Mesenchymal stem cell (in vitro differentiated cells and primary cell): ENCODE measurements at places on chromosomes 5 and 9.

GRCh38 chr5:93311881-93312280, 269.1 kb downstream of the NR2F1-AS1 start:
- DNase-seq, result no peak

GRCh38 chr5:91382530-91383026, 539 bp downstream of the ARRDC3 start:
- DNase-seq, result peak; percentile 48

DNA sequence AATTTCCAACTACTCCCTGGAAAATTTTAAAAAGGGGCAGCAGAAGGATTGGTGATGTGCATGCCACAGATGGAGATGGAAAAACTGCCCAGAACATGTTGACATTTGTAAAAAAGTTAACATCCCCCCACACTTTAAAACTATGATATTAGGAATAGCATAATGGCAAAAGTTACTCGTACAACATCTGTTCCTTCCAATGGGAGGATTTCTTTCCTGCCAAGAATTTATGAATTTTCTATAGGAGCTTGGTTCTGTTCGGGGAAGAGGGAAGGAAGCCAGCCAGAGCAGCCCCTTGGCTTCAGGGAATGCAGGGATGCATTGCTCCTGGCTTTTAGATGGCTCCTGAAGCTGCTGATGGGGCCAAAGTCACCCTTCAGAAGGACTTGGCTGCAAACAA, 22.7 kb downstream of the KLF4 start:
- DNase-seq, result no peak

- DNase-seq, result no peak
These were observed 76.4 kb downstream of the PLK2 start for GRCh38 chr5:58383448-58383847.

DNA sequence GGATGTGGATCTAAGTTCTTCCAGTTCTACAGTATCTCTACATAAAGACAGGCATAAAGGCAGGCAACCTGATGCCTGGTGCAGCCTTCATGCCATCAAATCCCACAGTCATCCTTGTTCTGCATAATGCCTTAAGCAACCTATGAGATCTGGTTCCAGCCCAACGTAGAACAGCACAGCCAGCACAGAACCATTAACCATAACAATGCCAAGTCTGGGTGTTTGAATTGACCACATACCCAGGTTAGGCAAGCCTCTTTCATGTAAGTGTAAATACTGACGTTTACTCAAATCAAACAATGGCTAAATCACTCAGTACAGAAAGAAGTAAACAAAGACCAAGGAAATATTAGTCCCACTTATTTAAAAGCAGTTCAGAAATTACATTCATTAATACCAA, 195.0 kb downstream of the ADAMTSL1 start:
- DNase-seq, result peak; percentile 5

- peak; percentile 44 for DNase-seq
These were observed 1.2 kb downstream of the ST8SIA4 start for GRCh38 chr5:100901821-100902341.

- DNase-seq, result no peak
These were observed 30.5 kb upstream of the F2RL1 start for GRCh38 chr5:76788362-76788761.

GRCh38 chr5:150001660-150002486, 1.3 kb downstream of the HMGXB3 start:
- DNase-seq, result peak; percentile 86

DNA sequence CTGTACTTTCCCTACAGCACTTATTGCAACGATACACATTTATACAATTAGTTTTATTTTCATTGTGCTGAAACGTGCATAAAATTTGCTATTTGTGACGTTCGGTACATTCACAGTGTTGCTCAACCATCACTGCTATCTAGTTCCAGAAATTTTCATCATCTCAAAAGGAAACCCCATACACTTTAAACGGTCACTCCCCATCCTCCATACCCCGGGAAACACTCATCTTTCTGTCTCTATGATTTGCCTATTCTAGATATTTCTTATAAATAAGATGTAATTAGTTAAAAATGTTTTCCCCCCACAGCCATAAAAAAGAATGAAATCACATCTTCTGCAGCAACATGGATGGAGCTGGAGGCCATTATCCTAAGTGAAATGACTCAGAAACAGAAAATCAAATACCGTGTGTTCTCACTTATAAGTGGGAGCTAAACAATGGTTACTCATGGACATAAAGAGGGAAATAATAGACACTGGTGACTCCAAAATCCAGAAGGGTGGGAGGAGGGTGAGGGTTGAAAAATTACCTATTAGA, 40.2 kb upstream of the TEX48 start:
- no peak for DNase-seq

DNA sequence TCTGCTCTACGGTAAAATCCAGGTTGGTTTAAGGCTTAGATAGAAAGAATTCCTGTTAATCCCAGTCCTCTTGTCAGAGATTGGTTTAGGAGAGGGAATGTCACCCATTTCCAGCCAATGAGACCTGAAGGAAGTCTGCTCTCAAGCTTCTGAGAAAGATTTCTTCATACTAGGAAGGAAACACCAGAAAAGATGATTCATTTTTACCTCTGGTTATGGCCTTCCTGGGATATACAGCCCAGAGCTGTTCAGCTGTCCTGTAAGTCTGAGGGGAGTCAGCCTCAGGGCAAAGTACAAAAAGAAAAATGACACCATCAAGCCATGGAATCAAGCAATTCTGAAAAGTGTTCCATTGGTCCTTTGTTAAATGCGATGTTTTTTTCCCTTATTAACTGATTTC, 18.6 kb upstream of the CFAP95 start:
- DNase-seq, result no peak

- DNase-seq, result peak; percentile 70
These were observed 421.3 kb downstream of the ACTL7B start for GRCh38 chr9:108434502-108434901.

DNA sequence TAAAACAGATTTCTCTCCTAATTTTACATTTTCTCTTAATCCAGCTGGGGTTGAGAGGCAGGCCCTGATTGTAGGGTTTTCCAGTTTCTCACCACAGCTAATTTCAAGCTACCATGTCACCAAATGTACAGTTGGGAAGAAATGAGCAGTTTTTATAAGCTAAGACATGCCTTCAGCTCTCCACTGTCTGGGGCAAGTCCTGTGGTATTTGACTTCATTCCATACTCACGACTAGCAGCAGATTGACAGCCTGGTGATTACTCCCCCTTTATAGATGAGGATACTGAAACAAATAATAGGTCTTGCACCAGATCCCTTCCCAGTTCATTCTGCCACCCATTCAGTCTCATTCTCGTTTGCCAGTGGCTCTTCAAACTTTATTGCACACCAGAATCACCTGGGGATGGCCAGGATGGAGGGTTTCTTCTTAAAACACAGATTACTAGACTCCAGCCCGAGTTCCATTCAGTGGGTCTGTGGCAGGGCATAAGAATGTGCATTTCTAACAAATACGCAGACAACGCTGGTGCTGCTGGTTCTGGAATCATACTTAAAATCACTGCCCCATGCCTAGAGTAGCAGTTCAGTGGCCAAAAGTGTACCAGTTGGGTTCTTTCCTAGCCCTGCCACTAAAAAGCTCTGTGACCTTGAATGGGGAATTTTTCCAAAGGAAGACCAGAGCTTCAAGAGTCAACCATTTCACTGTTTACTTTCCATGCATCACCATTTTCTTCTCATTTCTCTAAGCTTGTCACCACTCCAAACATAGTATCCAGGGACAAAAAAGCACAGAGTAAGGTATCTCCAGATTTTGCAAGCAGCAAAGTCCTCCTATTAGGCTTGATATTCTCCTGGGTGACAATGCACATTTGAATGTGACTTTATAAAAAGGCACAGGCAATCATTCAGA, 64.3 kb downstream of the CSNK1A1 start:
- DNase-seq, result peak; percentile 82

GRCh38 chr9:27672718-27673117, 99.4 kb upstream of the C9orf72 start:
- DNase-seq, result no peak

DNA sequence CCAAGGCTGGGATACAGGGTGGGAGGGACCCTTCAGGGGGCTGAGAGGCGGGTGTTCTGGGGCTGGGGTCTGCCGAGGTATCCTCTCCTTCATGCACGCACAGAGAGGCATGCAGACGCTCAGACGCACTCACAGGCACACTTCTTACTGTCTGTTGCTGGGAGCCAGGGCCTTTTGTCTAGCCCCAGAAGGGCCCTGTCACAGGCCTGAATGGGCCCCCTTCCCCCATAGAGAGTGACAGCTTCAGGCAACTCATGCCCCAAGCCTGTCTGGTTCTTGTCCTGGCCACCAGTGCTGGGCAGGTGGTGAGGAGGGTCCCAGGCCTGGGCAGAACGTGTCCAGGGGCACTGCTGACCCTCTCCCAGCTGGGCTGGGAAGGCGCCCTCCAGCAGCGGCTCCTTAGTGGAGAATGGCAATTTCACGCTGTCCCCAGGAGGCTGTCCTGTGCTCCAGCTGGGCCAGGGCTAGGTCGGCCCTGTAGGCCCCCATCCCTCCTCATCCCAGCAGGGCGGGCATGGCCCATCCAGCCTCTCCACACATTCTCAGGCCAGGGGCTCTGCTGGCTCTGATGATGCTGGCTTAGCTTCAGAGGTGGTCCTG, 45.3 kb downstream of the LMX1B start:
- DNase-seq, result no peak

DNA sequence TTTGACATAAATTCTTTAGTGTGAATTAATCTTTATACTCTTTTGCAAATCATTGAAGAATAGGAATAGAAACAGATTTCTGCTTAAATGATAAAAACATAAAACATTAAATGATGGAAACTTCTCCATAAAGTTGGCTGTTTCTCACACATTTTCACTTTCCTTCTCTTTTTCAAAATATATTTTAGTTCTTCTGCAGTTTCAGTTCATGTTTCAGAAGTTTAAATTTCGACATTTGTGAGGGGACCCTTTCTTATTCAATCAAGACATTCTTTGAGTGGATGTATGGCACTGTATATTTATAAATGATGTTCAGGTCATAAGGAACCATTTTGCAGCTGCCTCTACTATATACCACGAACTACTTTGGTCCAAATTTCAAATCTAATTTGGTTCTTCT, 34.6 kb downstream of the TNFAIP8 start:
- no peak for DNase-seq

GRCh38 chr5:169185626-169186025, 115.3 kb downstream of the SLIT3 start:
- DNase-seq, result no peak

GRCh38 chr9:77735494-77735893, 87.4 kb upstream of the GNA14 start:
- no peak for DNase-seq

DNA sequence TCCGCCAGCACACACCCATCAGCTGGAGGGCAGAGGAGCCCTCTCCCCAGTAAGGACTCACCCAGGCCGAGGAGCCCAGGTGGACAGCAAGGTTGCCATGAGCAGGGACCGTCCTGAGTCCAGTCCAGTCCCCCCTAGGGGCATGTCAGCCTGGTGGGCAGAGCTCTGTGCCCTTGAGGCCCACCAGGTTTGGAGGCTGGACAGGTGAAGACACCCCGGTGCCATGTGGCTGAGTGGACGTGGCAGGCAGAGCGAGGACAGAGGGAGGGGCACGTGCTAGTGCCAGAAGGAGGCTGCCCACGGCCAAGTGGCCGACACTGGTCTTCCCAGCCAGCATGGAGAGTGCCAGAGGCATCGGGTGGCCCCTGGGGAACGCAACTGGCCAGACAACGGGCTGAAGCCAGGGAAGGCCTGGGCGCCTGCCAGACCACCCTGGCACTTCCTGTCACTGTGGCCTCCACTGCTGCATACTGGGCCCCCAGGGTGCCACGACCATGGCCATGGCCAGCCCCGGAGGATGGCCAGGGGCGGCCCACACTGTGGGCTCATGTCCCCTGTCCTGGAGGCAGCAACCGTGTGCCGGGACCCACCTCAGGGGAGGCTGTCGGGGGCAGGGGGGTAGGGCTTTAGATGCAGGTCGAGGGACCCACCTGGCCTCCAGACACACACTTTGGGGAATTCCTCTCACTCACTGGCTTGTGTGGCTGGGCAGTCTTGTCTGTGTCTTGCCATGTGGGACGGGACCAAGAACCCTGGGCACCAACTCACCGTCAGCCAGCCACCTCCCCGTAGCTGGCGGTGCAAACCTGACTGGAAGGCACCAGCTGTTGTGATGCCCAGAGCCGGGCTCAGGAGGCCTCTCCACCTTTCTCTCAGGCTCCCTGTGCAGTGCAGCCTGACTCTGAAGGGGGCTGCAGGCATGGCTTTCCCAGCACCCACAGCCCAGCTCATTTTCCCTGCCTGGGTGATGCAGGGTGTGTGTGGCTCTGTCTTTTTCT, 42.3 kb upstream of the LPCAT1 start:
- DNase-seq, result no peak

- peak; percentile 67 for DNase-seq
These were observed 406.9 kb upstream of the ACTBL2 start for GRCh38 chr5:57889558-57889957.

- DNase-seq, result no peak
These were observed 14.3 kb downstream of the OR2V2 start for GRCh38 chr5:181161534-181162175.

GRCh38 chr5:150801117-150801927, 22.8 kb downstream of the SMIM3 start:
- DNase-seq, result peak; percentile 84

DNA sequence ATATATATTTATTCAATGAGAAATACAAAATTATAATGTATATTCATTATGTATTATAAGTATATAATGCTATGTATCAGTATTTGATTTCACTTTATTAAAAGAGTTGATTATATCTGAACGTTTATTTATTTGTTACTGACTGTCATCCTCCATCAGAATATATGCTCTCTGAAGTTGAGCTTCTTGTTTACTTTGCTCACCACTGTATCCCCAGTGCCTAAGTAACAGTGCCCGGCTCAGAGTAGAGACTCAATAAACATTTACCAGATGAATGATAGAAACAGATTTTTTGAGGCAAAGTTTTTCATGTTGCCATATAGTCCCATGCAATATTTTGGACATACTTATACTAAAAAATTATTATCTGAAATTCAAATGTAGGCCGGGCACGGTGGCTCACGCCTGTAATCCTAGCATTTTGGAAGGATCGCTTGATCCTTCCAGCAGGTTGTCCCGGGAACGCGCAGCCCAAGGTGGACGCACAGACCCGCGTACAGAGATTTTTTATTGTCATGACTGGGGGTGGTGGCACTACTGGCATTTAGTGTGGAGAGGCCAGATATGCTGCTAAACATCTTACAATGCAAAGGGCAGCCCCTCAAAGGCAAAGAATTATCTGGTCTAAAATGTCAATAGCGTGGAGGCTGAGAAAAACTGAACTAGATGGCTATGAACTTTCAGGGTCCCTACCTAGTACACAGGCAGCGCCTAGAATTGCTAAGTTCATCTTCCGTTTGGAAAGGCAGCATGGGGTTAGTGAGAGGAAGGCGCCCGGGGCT, 761 bp upstream of the DNAJC25 start:
- DNase-seq, result no peak

- no peak for DNase-seq
These were observed 28.4 kb downstream of the SYK start for GRCh38 chr9:90830051-90830450.

GRCh38 chr5:10595672-10596309, 31.9 kb downstream of the ANKRD33B start:
- DNase-seq, result peak; percentile 90
